Epithelial cell of prostate (primary cell): ENCODE measurements at places on chromosomes 11 and 22.
A peak's percentile ranks its signal among the peaks of the same experiment; 100 is the strongest.

- DNase-seq: no peak
These were observed 117.3 kb upstream of the GRK3 start for GRCh38 chr22:25447067-25447685.

DNA sequence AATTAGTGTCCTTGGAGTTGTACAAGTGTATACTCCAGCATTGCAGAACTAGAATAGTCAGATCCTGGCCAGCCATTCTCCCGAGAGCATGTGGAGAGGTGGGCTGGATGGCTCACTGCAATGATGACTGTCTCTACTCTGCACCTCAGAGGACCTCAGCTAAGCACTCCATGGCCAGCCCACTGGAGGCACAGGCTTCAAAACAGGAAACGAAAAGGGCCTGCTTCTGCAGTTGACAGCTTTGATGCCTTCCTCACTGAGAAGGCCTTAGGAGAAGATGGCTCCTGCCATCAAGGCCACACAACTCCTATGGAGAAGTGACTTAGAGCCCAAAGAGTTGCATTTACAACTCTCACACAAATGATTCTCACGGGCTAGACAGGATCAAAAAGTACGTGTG is 9.1 kb downstream of the POLD4 start:
- no peak for DNase-seq

- no peak for DNase-seq
These were observed 18.9 kb downstream of the LIF start for GRCh38 chr22:30227438-30228228.

DNA sequence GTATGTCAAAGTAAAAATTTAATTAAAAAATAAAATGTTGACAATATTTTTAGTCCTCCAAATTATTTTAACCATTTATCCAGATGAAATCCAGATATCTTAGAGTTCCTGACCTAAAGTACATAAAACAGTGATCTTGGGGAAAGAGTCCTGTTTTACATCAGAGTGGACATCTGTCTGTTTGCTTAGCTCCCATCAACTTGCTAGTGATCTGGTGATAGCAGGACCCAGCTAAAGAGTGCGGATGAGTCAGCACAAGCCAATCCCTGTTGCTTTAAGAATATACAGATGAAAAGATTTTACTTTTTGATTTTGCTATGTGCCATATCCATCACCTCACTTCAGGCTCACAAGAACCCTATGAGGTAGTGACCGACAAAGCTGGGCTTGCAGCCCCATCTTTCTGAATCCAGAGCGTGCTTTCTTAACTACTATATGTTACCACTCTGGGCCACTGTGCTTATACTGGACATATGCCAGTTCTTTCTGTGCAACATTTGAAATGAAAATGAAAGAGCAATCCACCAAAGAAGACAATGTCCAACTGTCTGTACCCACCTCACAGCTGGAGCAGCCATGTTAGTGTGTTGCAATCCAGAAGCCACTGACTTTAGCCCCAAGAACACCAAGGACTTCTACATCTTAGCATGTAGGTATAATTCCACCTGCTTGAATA is 167.6 kb upstream of the SESN3 start:
- DNase-seq: no peak

GRCh38 chr11:110598725-110599124 is 113.5 kb downstream of the ARHGAP20 start:
- DNase-seq: no peak

DNA sequence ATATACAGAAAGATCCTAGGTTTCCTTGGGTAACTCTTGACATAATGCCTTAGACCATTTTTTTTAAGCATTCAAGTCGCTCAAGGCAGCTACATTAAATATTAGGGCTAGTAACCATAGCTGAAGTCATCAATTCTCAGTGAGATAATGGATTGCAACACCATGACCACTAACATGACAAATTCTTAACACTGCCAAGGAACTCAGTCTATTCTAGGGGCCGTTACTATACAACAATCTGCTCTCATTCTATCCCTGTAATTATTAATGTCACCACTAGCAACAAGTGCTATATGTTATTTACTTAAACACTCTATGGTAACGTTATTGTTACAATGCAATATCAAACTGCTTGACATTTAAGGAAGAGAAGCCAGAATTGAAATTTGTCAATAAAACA is 3.2 kb upstream of the STK33 start:
- no peak for DNase-seq

DNA sequence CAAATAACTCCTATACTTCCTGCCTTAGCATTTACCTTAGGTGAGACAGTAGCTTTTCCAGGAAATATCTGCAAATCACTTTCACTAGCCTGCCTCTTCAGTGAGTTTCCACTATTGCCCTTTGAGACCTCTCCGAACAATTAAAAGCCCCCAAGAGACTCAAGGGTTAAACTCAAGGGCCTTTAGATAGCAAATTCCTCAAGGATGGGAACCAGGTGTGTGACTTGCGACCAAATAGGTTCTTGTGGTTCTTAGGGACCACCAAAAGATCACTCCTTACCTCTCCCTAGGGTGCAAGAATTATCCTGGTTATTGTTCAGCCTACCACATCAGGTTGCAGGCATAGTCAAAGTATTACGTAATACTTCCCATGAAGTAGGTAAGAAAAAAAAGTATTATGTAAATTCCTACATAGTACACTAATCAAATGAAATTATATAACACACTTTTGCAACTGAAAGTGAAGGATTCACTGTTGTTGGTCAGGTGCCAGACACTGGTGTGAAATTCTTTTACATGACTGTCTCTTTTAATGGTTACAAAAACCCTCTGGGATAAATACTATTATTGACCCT is 1.4 kb upstream of the RDX start:
- peak; percentile 56 for DNase-seq

DNA sequence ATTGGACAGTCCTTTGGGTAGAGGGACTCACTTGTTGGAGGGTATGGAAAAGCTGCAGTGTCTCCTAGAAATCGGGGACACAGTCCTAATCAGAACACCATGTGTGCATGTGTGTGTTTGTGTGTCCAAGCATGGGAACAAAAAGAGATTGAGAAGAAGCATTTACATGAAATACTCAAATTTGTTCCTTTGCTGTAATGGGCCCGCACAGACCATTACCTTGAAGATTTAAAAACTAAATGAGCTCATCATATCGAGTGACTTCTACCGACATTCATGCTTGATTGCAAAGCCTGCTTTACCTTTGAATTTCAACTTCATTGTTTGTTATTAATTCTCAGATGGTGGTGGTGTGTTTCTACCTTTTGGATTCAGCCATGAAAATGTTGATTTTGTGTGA is 106.9 kb downstream of the ZBTB16 start:
- no peak for DNase-seq

DNA sequence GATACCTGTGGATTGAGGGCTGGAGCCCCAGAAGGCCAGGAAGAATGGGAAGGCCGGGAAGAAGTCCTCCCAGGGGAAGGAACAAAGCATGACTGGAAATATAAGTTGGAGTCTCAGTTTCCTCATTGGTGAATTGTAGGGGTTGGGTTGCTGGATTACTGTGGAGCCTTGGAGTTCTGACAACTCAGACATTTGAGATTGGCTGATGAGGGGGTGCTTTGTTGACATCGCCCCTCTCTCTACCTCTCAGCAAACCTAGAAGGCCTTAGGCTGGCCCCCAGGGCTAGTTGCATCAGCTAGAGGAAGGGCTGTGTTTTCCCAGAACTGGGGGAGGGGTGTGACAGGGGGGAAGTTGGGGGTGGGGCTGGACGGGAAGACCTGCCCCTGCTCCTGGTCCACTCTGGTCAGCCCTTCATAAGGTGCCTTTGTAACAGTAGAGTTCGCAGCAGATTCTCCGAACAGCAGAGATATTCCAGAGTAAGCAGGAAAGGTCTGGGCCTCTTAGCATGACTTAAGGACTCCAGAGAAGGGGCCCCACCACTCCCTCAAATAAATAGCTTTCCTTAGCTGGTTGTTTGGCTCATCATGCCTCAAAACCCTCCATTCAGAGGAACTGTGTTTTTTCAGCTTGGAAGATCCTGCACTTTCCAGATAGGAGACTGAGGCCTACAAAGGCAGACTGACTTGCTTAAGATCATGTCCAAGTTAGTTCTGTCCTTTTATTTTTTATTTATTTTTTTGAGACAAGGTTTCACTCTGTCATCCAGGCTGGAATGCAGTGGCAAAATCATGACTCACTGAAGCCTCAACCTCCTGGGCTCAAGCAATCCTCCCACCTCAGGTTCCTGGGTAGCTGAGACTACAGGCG is 12.5 kb upstream of the THRSP start:
- peak; percentile 43 for DNase-seq

DNA sequence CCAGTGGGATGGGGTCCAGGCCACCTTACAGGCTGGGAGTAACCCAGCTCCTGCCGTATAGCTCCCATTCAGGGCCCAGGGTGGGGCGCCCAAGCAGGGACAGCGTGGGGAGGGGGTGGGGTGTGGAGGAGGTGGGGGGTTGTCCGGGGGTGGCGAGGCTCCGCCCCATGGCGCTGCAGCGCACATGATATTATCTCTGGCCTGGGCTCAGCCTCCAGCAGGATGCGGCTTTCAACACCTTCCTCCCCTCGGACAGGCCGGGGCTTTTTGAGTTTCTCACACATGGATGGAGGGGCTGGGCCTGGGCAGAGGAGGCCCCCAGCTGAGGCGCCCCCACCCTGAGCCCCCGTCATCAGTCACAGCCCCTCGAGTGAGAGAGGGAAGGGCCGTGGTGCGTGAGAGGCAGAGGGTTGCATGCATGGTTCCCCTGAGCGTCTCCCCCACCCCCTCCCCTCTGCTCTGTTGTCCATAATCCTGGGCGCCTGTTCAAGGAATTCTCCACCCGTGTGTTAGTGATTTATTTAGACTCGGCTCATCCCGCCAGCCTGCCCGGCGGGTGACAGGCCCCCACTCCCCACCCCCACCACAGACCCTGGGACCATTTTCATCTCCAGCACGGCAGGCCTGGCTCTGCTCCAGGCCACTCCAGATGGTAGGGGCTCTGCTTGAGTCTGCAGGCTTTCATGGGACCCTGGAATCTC is 44.9 kb downstream of the WNT11 start:
- no peak for DNase-seq

DNA sequence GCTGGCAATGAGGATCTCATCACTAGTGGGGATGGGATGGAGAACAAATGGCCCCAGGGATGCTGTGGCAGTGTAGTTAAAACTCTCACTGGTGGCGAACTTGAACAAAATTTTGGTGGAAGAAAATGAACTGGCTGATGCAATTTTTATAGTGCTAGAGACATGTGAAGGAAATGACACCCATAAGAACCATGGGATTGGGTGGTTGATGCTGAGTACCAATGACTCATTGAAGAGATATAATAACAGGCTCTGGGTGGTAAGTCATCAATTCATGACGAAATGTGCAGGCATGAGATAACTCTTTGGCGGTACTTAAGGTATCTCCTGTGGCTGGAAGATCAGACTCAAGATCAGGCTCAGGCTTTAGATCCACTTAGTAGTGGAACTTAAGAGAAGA is 172.9 kb upstream of the DDI1 start:
- no peak for DNase-seq

DNA sequence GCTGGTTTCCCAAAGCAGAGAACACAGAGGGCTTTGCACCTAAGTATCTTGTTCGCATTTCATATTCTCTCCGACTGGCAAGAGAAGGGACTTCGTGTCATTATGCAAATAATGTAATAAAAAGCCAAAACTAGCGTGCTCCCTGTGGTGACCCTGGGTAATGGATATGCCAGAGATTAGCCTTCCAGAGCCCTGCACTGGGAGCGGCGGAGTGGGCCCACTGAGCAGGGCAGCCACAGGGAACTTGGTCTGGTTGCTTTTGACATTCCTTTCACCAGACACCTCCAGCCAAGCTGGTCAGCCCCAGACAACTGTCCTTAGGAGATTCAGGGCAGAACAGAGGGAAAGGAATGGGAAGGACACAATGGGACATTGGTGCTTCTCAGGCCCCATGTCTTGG is 56.1 kb downstream of the FLI1 start:
- no peak for DNase-seq

DNA sequence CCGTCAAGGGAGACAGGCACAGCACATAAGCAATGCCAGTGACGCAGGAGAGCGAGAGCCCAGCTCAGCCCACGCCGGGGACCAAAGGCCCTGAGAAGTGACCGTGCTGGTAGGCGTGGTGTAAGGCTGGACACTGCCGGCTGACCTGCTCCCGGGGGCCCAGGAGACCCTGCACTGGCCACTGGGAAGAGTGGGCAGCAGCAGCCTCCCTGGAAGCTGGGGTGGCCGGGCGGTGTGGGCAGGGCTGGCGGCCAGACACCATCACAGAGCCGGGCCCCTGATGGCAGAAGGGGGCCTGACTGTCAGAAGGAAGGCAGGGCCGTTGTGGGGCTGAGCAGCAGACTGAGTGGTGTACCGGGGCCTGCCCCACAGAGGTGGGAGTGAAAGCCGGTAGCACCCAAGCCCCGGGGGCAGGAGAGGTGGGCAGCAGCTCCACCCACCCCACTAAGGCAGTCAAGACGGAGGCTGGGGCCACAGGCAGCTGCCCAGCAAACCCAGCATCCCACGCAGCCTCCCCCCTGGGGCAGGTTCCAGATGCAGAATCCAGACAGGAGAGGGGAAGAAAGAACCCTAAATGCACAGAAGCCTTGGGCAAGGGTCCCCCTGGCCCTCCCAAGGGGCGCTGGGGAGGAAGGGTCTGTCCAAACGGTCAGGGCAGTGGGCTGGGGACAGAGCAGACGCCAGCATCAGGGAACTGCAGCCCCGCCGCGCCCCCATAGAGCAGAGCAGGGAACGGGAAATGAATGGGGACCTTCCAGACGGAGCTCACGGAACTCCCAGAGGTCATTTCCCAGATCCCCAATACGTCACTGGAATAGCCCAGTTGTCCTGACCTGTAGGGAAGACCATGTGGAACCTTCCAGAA is 205.2 kb downstream of the BRD1 start:
- no peak for DNase-seq

DNA sequence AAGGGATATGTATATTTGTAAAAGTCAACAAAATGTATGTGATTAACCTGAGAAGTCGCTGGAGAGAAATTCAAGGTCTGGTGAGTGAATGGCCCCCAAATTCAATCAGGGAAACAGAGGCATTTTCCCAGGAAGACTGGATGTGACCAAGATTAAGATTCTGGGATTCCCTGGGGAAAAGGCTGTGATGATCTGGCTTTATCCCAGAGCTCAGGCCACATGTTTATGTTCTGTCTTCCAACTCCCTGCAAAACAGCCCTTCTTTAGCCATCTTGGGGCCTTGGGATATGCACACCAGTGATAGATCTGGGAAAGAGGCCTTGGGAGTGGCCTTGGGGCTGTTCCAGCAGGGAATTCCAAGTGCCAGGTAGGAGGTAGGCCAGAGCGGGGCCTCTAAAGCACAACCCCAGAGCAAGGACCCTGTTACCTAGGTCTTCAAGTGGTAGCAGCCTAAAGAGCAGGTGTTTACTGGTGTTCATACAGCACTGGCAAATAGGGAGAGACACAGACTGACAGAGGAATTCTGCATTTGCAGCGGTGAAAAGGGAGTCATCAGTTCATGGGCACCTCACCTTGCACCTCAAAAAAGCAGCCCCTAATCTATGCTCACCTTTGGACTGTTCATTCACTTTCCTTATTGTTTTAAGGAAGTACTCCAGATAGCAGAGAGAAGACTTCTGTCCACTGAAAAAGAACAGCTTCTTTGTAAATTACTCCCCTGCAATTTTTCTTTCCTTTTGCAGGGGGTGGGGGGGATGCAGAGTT is 312.4 kb downstream of the BUD13 start:
- DNase-seq: no peak

- DNase-seq: no peak
These were observed 309.3 kb upstream of the CHORDC1 start for GRCh38 chr11:90532125-90532524.

- no peak for DNase-seq
These were observed 20.5 kb downstream of the CAPRIN1 start for GRCh38 chr11:34072041-34072440.

- DNase-seq: no peak
These were observed 31.9 kb downstream of the FBLN1 start for GRCh38 chr22:45534339-45535192.

- no peak for DNase-seq
These were observed 109.5 kb downstream of the DBX1 start for GRCh38 chr11:20050551-20051333.
